H7 (cell line): ENCODE measurements at places on chromosomes 3 and 15. TPM values are rescaled to one million over a fixed set of nuclear protein-coding genes. Genes with fewer than 3 reads are reported as not detected.

- peak; percentile 19 for DNase-seq
Measured at GRCh38 chr15:99253381-99254090, 2.3 kb downstream of the LRRC28 start.

GRCh38 chr3:11542551-11542950 is 101.2 kb downstream of the VGLL4 start:
- DNase-seq: peak; percentile 41

The CXCR6 gene
- total RNA-seq: not detected in 2 replicates

DNA sequence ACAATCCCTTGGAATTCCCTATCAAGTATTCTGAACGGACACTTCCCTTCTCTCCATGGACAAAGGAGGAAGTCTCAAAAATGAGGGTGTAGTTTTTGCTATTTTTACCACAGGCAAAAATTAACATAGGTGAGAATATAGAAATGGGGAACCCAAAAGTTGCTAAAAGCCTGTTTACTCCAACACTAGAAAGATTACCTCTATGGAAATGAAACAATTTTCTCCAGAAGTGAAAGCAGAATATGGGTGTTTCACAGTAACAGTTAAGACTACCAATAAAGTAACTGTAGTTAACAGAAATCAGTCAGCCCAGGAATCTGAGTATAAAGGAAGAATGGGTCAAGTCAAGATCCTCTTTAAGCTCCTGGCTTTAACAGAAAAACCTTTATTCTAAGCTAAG is 9.3 kb downstream of the TRA2B start:
- no peak for DNase-seq
